Fibroblast of skin of left quadriceps (primary cell): ENCODE measurements at places on chromosomes 6 and 20.

GRCh38 chr20:33669224-33669623, 2.5 kb downstream of the ACTL10 start:
- DNase-seq = no peak

DNA sequence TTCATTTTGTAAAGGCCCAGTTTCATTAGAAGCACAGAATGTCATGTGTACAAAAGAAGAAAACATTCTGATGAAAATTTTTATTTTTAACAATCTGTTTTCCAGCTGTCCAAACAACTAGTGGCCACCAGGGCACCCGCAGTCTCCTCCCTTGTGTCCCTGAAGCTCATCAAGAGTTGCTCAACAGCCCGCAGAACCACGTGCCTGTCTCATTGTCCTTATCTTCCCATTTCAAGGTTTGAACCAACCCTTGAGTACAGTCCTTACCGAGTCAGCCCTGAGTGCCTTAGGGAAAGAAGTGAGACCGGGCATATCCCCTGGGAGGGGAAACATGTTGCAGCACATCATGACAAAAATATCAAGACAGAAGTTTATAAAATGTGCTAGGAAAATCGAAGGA, 15.9 kb upstream of the ZNF133 start:
- DNase-seq = no peak

DNA sequence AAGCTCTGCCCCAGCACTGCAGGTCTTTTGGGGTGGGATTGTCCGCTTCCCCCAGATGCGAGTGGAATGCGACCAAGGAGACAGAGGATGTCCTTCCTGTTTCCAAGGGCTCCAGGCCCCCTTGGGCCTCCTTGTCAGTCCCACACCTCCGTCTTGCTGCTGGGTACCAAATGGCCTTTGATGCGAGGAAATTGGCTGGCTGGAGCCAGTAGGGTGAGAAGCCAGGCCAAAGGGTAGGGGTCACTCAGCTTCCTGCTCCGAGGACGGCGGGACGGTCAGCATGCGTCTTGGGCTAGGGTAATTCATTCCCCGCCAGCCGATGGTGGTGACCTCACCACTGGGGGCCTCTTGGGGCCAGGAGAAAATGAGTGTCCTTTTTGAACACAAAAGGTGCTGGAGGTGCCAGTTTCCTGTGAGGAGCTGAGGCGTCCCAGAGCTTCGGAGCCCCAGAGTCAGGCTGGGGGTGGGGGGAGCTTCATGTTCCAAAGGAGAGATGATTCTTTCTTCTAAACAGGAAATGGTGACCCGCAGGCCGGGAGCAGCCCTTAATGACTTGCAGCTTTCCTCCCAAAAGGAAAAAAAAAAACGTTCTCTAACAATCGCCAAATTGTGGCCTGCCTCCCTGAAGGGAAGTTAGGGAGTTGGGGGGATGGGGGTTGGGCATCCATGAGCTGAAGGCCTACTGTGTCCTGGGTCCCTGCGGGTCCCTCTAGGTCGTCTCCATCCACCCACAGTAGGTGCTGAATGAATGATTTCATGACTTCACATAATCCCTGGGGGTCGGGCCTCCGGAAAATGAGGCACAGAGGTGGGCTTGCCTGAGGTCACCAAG, 6.7 kb downstream of the SNAI1 start:
- peak; percentile 82 for DNase-seq

- DNase-seq = no peak
Observed at GRCh38 chr6:11368760-11369159, 136.3 kb upstream of the NEDD9 start.

GRCh38 chr6:80214436-80215022, 108.1 kb downstream of the BCKDHB start:
- DNase-seq = peak; percentile 51

- DNase-seq = no peak
Observed at GRCh38 chr6:159689001-159689400, 4.0 kb downstream of the SOD2 start.

DNA sequence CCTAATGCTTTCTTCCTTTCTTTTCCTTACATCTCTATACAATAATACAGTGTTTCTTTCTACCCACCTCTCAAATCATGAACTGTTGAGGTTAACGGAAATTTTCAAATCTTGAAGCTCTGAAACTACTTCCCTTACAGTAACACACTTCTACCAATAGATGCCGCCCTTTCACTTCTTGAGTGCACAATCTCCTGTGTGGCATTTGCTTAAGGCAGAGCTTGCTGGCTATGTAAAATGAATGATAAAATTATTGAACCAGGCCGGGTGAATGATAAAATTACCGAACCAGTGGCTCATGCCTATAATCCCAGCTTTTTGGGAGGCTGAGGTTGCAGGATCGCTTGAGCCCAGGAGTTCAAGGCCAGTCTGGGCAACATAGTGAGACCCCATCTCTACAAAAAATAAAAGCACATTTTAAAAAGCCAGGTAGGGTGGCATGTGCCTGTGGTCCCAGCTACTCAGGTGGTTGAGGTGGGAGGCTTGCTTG, 56.8 kb downstream of the KCNS1 start:
- DNase-seq = peak; percentile 65

DNA sequence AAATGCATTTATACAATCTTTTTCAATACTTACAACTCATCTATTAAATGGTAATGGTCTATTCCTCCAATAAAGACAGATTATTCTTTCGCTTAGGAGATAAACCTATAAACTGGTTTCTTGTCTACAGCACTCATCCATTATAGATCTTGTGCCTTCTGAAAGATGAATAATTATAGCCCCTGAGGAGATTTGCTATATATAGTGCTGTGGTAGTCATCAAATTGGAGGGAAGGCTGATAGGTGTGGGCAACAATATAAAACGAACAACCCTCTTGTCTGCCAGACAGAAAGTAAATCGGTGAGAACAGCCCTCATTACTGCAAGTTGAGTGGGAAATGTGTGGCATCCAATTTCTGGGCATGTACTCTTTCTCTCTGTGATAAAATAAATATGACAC, 292.5 kb upstream of the CNR1 start:
- no peak for DNase-seq

GRCh38 chr20:62876902-62877816, 15.5 kb upstream of the TCFL5 start:
- DNase-seq = no peak

- DNase-seq = no peak
Observed at GRCh38 chr6:166435574-166435973, 52.8 kb upstream of the MPC1 start.

- no peak for DNase-seq
Observed at GRCh38 chr6:149452037-149452939, 32.5 kb downstream of the ZC3H12D start.

- no peak for DNase-seq
Observed at GRCh38 chr20:51431321-51431720, 111.2 kb downstream of the NFATC2 start.

DNA sequence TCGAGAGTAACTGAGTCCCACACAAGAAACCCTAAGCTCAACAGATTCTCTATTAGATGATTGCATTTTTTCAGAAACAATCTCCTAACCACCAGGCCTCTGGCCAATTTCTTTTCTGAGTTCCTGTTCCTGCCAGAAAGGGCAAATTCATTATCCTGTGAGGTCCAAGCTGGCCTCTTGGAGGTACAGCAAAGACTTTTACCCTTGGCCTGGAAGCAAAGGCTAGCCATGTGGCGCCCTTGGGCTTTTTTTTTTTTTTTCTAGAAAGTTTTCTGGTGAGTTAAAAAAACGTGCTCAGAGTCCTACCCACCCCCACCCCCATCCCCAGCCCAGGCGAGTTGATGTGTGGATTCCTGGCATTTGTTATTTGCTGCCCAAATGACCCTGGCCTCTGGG, 59.0 kb upstream of the EEF1A1 start:
- peak; percentile 72 for DNase-seq

DNA sequence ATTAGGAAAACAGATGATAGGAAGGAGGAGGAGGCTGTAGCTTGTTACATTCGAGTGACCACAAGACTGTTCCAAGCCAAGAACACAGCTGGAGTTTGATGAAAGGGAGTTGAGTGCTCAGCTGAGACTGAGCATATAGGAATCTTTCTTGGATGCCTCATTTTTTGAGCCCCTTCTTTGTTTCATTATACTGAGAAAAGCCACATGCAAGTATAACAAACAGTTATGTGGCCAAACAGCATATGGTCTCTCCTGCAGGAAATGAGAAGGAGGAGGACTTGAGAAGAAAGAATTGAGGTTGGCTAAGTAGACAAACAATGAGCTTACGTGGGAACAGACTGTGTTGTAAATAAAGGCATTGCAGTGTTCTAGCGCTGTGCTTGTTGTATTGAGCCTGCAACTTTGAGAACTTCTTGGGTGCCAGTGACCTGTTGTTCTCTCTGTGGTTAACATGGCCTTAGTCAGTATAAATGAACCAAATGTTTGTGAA, 78.3 kb downstream of the AKAP7 start:
- DNase-seq = peak; percentile 48

GRCh38 chr6:48782225-48782624, 671.2 kb upstream of the PTCHD4 start:
- no peak for DNase-seq

- no peak for DNase-seq
Observed at GRCh38 chr6:8057793-8058192, 6.4 kb downstream of the BLOC1S5 start.

GRCh38 chr6:1202201-1202600, 109.7 kb upstream of the FOXQ1 start:
- no peak for DNase-seq

DNA sequence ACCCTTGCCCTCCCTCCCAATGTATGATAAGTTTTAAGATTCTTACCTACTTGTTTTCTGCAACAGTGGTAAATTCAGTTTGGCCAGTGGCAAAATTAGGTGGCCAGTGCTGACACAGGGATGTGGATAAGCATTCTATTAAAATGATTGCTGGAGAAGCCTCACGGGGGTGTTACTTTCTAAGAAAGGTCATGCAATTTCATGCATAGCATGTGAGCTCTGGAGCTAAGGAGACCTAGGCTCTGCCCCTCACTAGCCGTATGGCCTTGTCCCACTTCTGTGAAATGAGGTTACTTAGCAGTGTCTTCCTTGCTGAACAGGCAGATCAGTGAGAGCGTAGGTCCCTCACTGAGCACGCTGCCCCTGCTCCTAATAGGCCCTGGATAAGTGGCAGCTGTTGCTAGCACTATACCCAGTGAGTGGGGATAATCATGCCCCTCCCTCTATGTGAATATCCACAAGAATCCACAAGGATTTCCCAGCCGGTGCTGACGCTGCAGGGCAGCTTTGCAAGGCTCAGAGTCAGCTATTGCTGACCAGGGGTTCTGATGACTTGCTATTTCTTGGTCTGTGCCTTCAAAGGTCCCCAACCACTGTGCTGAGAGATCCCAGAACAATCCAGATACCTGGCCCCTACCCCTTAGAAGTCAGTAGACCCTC, 86.5 kb upstream of the MRPS10 start:
- DNase-seq = no peak

DNA sequence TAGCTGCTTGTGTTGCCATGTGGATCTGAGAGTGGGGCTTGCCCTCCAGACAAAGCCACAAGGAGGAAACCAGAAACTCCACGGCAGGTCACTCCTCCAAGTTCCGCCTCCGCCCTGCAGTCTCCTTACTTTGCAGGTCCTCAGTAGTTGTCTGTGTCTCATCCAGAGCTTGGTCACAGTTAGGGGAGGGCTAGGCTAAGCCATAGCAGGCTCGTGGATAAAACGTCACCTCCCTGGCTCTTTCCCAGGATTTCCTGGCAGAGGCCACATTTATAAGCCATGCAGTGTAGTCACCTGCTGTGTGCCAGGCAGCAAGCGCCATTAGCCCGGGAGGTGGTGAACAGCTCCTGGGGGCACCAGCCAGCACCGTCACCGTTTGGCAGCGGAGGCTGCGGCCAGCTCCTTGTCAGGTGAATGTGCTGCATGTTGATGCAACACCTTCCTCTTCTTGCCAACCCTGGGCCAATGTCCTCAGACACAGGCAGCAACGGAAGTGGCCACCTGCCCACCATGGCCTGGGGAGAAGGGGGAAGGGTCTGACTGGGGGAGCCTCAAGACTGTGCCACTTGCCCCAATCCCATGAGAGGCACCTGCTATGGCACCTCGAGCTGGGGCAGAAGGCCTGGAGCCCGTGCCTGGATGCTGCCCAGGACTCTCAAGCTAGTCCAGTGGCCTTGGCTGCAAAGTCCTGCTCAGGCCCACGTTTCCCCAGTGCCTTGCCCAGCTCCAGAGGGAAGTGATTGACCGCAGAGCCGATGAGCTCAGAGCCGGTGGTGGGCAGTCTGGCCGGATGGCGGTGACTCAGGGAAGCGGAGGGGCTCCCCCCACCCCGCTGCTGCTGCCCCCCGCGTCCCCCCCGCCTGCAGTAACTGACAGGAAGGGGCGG, 39.0 kb upstream of the SLCO4A1 start:
- no peak for DNase-seq

DNA sequence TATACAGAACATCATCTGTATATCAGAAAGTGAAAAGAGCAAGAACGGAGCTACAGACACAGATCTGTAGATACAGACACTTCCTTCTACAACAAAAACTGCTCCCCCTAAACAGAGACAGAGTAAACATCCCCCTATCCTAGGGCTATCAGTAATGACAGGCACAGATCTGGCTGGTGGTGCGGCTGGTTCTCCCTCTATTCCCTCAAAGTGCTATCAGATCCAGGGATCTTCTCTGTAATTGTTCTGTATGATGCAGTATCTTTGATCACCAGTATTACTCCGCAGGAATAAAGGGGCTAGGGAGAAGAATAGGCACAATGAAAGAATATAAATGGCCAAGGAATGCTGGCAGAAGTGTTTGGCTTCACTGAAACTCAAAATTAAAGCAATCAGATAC, 80.7 kb downstream of the SLC23A2 start:
- DNase-seq = no peak

DNA sequence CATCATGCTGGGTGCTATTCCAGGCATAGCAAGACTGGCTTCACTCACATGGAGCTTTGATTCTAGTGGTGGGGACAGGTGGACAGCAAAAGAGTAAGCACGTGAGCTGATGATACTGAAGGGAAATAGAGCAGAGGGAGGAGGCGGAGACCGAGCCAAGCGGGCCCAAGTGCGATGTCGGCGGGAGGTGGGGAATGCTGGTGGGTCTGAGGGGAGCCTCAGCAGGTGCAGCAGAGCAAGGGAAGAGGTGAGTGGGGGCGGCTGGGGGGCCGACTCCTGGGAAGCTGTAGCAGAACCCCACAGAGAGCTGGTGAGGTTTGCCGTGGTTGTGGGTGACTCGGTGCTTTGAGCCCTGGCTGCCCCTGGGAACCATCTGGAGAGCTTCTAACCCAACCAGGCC, 10.2 kb downstream of the RTEL1 start:
- no peak for DNase-seq

GRCh38 chr20:44776980-44777379, 31.3 kb downstream of the KCNK15 start:
- peak; percentile 3 for DNase-seq

- no peak for DNase-seq
Observed at GRCh38 chr20:51902933-51903332, 100.6 kb upstream of the SALL4 start.

- peak; percentile 51 for DNase-seq
Observed at GRCh38 chr6:53496797-53497375, 48.0 kb downstream of the GCLC start.
